ENCODE measurements at places on chromosomes 13 and 19.
A peak's percentile ranks its signal among the peaks of the same experiment; 100 is the strongest.

GRCh38 chr19:34126966-34127365, 45.3 kb upstream of the LSM14A start:
- DNase-seq: no peak

DNA sequence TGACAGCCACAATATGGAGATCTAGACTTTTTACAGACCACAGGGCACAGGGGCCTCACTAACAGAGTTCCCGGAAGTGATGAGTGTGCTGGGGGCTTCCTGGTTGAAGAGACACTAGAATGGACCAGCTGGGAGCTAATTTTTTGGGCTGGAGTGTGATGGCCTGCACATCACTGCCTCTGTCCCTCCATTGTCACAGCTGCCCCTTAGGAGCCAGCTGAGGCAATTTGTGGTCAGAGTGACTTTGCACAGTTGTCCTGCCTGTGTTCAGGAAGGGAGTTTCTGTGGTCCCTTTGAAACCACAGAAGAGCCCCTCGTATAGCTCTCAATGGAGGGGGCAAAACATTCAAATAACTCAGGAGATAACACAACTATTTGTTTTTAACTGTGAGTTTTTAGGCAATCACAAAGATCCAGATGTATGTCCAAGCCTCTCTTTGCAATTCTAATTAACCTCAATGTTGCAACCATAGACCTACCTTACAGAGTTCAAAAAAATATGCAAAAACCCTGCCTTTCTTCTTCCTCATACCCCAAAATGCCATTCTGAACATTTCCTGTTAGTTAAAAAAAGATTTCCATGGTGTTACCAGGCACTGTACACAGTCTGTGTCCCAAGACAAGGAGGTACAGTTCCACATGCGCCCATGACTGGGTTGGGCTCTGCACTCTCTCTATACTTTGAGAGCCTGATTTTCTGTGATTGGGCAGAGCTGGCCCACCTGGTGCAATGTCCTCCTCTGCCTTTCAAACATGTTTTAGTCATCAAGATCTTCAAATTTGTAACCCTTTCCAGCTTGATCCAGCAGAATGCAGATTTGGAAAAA, 2.4 kb downstream of the ALOX5AP start:
- DNase-seq: no peak

GRCh38 chr19:48348045-48348444, 15.7 kb downstream of the TMEM143 start:
- DNase-seq: no peak

GRCh38 chr13:37657956-37658355, 59.4 kb upstream of the POSTN start:
- no peak for DNase-seq

DNA sequence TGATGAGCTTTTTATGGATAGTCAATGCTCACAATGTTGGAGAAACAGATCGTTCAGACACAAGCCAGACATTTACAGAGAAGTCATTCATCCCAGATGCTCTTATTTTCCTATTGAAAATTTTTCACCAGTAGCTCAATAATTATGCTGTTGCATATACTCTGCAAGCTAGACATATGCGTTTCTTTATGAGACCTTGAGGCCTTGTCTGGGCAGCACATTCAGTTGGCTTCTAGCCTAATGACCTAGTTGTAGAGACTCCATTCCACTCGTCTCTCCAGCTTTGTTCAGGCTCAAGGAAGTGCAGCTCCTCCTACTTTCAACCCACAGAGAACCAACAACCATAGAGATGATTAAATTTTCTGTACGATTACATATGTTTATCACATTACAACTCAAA, 237.7 kb downstream of the MZT1 start:
- no peak for DNase-seq

GRCh38 chr19:34314437-34315313, 50.3 kb upstream of the GPI start:
- DNase-seq: no peak

GRCh38 chr19:19777692-19778091, 43.9 kb downstream of the ZNF506 start:
- DNase-seq: no peak

GRCh38 chr19:34712395-34713261, 21.4 kb upstream of the ZNF181 start:
- DNase-seq: peak; percentile 25

DNA sequence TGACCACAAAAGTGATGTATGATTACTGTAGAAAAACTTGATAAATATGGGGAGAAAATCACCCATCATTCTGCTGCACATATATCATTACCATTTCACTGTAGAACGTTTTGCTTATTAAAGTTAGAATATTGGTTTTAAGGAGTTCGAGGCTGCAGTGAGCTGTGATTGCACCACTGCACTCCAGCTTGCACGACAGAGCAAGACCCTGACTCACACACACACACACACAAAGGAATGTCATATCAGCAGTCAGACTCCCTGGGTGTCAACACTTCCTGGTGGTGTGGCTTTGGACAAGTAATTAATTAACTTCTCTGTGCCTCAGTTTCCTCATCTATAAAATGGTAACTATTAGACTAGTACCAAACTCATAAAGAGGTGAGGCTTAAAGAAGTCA, 11.3 kb upstream of the PNMA8A start:
- no peak for DNase-seq

DNA sequence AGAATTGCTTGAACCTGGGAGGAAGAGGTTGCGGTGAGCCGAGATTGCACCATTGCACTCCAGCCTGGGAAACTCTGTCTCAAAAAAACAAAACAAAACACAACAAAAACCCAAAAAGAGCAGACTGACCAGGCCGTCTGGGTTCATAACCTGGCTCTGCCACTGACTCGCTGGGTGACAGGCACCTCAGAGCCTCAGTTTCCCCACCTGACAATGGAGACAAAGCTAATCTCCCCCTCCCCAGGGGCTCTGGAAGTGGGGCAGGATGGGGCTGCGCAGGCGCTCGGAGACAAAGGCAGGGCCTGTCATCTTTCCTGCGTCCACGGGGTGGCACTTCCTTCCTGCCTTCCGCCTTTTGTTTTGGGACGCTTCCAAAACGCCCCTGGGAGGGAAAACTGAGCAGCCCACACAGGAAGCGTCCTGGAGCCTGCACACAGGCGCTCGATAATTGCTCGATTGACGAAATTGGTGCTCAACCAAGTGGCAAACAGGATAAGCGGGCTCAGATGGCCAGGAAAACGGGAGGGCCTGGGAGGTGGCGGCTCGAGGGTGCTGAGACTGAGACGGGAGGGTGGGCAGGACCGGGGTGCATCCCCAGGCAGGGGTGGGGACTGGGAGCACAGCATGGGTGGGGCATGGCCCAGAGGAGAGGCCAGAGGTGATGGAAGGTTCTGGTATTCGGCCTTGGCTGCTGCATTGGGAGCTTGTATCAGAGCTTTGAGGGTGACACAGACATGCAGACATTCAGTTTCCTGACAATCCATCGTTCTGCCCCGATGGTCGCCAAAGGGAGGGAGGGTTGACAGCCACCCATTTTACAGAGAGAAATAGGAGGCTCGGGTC, 17.8 kb downstream of the SPC24 start:
- DNase-seq: peak; percentile 87
